Esophagus mucosa (tissue), 1 donor: ENCODE measurements at places on chromosomes 2 and 18. TPM values are rescaled to one million over a fixed set of nuclear protein-coding genes. Genes with fewer than 3 reads are reported as not detected.

DNA sequence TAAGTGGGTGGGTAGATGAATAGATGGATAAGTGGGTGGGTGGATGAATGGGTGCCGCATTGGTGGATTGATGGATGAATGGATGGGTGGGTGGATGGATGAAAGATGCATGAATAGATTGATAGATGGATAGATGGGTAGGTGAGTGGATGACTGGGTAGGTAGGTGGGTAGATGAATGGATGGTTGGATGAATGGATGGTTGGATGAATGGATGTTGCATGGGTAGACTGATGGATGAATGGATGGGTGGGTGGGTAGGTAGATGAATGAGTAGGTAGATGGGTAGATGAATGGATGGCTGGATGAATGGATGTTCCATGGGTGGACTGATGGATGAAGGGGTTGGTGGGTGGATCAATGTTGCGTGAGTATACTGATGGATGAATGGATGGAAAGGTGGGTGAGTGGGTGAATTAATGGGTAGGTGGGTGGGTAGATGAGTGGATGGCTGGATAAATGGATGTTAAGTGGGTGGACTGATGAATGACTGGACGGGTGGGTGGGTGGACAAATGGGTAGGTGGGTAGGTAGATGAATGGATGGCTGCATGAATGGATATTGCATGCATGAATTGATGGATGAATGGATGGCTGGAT, 30.5 kb downstream of the ANKMY1 start:
- no peak for ATAC-seq

- no peak for ATAC-seq
Measured at GRCh38 chr2:68971591-68972231, 2.7 kb upstream of the GKN1 start.

GRCh38 chr2:128615571-128615970, 296.9 kb upstream of the HS6ST1 start:
- no peak for ATAC-seq

DNA sequence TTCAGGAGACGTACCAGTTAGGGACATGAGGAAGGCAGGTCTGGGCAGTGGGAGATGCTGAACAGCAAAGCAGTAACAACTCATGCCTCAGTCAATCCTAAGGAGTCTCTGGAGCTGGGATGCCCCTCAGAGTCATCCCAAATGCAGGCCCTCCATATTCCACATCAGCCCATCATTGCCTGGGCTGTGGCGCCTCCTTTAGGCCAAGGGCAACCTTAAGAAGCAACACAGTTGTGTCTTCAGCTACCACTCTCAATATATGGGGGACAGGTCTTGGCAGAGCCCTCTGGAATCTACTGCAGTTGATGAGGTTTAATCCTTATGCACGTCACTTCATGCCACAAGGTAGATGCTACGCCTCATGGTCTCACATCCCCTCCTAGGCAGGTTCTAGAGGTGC, 682.0 kb upstream of the RAB6C start:
- no peak for ATAC-seq

DNA sequence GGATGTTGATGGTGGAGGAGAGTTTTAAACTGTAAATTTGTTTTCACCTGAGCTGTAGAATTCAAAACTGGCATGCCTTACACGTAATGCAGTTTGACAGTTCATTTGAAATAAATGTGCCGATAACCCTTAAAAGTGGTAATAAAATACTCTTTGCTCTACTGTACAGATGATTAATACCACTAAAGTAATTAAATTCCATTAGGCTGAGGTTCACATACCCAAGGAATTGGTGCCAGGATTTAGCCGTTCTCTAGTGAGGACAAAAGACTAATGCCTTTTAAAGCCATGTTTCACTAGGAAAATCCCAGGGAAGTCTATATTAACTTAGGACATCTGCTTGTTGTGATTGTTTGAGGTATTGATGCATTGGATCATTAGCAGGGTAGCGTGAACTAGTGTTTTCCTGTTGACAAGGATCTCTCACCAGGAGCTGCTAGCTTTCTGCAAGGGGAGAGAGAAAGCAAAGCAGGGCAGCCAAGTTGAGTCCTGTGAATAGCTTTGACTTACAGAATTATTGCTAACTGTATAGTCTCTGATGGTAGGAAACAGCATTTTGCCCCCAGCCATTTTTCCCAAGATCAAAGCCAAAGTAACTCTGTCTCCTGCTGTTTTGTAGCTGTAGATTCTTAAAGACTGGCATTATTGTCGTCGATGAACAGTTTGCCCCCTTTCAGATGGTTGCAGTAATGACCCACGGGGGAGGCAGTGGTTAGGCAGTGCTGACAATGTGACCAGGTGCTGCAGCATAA, 280.9 kb upstream of the FANCL start:
- ATAC-seq, result no peak

- ATAC-seq, result peak; percentile 80
Measured at GRCh38 chr2:191942090-191942738, 95.3 kb upstream of the CAVIN2 start.

GRCh38 chr2:161836664-161837063, 212.4 kb downstream of the SLC4A10 start:
- no peak for ATAC-seq

DNA sequence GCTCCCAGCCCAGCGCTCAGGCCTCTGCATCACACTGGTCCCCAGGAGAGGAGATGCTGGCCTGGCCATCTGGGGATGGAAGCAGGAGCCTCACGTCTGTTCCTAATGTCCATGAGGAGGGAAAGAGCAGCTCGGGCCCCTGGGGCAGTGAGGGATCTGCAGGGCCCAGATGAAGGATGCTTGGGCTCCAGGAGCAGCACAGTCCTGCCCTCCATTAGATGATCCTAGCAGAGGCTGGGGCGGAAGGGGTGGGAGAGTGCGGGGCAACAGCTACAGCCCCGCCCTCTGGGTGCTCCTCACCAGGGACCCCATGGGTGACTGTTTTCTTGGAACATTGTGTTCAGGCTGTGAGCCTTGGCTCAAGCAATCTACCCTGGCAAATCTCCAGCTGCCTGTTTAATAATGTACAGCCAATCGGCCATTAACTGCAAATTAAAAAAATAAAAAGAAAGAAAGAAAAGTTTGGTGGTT, 49.7 kb downstream of the TNS1 start:
- ATAC-seq, result no peak

GRCh38 chr2:196696423-196697079, 57.0 kb downstream of the CCDC150 start:
- ATAC-seq, result peak; percentile 96

- ATAC-seq, result no peak
Measured at GRCh38 chr2:42103829-42104228, 56.0 kb downstream of the PKDCC start.

- no peak for ATAC-seq
Measured at GRCh38 chr2:86809481-86810121, 18.9 kb upstream of the CD8A start.

- no peak for ATAC-seq
Measured at GRCh38 chr18:10736984-10737383, 211.2 kb downstream of the NAPG start.

EPHA4 gene
- total RNA-seq, result 16.9 TPM

ASPRV1 gene
- total RNA-seq, result 0.16 TPM

TACR1 gene
- total RNA-seq, result 0.64 TPM

CAPN14 gene
- 191 TPM for total RNA-seq

GALNT13 gene
- total RNA-seq, result 0.04 TPM

ORC4 gene
- 24.0 TPM for total RNA-seq

PPP1R1C gene
- 1.8 TPM for total RNA-seq

FZD7 gene
- total RNA-seq, result 3.0 TPM

ARID5A gene
- 3.0 TPM for total RNA-seq

ARHGEF33 gene
- total RNA-seq, result not detected
